ENCODE measurements at places on chromosomes 16 and 17. TPM values are rescaled to one million over a fixed set of nuclear protein-coding genes. Genes with fewer than 3 reads are reported as not detected.

SHCBP1 gene
- total RNA-seq, result 3.7 TPM

PARD6A gene
- 12.1 TPM for total RNA-seq

GRCh38 chr16:50326835-50327465 lies 41.8 kb downstream of the BRD7 start:
- DNase-seq, result no peak

- no peak for DNase-seq
These were observed 1006.8 kb upstream of the EEF2KMT start for GRCh38 chr16:6104428-6104827.

- no peak for DNase-seq
These were observed 33.5 kb upstream of the KCNJ16 start for GRCh38 chr17:70041540-70041939.
